CD4-positive, alpha-beta T cell treated with Interleukin-15 for 4 hours (primary cell): ENCODE measurements at places on chromosomes 13 and 19.

GRCh38 chr13:48925001-48925400, 50.7 kb upstream of the FNDC3A start:
- no peak for DNase-seq

- DNase-seq: no peak
Observed at GRCh38 chr19:27673986-27674385, 1539.0 kb downstream of the UQCRFS1 start.

DNA sequence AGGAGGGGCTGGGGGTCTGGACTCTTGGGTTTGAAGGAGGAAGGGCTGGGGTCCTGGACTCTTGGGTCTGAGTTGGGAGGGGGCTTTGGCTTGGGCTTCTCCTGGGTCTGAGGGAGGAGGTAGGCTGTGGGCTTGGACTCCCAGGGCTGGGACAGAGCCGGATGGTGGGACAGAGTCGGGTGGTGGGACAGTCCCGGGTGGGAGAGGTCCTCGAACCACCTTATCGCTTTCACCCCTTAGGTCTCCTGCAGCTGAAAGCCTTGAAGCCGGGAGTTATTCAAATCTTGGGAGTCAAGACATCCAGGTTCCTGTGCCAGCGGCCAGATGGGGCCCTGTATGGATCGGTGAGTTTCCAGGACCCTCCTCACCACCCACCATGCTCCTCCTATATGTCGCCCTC, 1.4 kb downstream of the FGF21 start:
- no peak for DNase-seq

DNA sequence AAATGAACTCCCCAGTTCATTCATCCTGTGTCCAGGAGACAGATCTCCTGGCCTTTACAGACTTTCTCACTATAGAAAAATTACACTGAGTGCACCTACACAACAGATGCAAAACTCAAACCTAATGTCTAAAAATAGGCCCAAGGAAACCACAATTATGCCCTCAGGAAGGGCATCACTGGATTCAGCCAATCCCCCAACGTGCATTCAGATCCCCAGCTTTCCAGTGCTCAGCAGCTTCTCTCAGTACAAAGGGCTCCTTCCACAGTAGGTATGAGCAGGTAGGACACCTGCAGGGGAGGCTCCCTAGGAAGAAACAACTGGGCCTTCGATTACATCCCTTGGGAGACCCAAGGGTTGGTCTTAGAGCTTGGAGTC, 2.1 kb downstream of the ZNF709 start:
- DNase-seq: no peak

- peak; percentile 49 for DNase-seq
Observed at GRCh38 chr19:21202865-21203494, 61.1 kb downstream of the ZNF431 start.

- DNase-seq: peak; percentile 29
Observed at GRCh38 chr19:51016798-51017683, 2.5 kb downstream of the KLK10 start.

- DNase-seq: no peak
Observed at GRCh38 chr13:24540236-24541126, 27.9 kb upstream of the PARP4 start.

DNA sequence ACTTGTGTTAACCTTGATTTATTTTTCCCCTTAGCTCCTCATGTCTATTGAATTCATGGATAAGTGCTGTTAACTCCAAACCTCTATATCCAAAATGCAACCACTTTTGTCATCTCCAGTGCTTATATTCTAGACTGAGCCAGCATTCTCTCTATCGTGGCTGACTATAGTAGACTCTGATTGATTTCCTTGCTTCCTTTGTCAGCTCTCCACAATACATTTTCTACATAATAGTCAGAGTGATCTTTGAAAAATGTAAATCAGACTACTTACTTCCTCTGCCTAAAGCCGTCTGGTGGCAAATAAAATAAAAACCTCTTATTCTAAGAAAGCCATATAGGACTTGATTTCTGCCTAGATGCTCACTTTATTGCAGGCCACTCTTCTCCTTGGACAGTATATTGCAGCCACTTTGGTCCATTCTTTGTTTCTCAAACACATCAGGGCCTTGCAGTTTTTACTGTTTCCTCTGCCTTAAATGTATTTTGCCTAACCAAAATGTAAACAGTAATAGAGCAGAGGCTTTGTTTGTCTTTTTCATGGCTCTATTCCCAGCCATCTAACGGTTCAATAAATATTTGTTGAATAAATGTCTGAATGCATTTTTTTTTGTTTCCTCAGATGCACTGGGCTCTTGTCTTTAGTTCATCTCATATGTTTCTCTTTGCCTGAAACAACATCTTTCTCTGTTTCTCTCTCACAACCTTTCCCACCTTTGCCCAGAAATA, 243.6 kb upstream of the CSNK1A1L start:
- no peak for DNase-seq

DNA sequence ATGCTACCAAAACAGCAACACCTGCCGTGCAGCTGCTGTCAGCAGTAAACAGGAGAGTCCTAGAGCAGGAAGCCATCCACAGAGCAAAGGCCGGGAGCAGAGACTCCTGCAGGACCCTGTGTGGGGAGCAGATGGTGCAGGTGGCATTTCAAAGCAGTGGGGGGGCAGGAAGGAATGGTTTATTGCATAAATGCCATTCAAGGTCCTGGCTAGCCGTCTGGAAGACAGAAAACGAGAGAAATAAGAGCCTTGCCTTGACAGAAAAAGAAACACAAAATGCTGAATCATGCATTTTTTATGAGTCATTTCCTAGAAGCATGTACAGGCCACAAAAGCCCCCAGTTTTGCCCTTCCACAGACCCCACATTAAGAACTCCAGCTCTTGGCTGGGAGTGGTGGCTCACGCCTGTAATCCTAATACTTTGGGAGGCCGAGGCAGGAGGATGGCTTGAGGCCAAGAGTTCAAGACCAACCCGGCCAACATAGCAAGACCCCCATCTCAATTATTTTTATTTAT, 5.4 kb downstream of the RSPH6A start:
- no peak for DNase-seq

DNA sequence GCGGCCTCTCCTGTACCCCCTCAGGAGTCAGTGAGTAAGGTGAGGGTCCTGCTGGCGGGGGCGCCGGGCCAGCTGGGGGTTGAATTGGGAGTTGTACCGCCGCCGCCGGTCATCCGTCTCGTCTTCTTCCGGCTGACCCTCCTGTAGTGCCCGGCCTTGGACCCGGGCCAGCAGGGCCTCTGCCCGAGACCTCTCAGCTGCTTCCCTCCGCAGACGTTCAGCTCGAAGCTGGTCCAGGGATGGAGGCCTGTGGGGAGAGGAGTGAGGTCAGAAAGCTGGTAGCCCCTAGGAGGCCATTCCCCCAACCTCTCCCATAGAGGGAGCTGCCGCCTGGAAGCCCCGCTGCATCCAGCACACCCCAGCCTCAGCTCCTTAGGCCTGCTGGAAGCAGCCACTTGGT, 3.8 kb downstream of the LENG1 start:
- no peak for DNase-seq

GRCh38 chr13:40094056-40094455, 438.6 kb downstream of the COG6 start:
- DNase-seq: no peak

DNA sequence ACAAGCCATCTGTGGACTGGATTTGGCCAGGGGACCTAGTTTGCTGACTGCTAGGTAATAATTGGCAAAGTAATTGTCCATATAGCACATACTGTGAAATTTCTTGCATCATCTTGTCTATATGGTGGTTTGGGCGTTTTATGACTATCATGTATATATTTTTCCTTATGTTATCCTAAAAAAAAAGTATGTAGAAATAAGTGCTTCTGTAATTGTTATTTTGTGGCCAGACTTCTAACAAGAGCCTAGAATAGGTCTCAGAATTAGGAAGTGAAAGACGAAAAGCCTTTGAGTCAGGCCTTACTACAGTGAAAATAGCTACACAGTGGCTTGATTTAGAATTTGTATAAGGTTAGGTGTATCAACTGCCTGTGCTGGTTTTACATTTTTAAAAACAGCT, 4.2 kb downstream of the FNDC3A start:
- no peak for DNase-seq

- DNase-seq: no peak
Observed at GRCh38 chr13:41327994-41328790, 17.1 kb downstream of the NAA16 start.

DNA sequence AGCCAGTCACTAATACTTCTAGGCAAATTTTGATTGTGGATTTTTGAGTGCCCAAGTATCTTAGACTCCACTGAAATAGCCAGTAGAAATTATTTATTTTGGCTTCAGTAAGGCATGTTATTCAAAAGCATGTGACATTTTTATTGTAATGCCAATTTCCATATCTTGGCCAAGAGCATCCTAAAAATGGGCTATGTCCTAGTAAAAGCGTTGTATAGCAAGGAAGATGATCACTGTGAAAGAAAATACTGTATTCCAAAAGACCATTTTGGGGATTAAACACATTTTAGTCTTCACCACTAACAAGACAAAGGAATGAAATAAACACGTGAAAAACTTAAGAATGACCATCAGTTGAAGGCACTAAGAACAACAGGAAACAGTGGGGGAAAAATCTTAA, 149.1 kb downstream of the NUFIP1 start:
- DNase-seq: no peak

DNA sequence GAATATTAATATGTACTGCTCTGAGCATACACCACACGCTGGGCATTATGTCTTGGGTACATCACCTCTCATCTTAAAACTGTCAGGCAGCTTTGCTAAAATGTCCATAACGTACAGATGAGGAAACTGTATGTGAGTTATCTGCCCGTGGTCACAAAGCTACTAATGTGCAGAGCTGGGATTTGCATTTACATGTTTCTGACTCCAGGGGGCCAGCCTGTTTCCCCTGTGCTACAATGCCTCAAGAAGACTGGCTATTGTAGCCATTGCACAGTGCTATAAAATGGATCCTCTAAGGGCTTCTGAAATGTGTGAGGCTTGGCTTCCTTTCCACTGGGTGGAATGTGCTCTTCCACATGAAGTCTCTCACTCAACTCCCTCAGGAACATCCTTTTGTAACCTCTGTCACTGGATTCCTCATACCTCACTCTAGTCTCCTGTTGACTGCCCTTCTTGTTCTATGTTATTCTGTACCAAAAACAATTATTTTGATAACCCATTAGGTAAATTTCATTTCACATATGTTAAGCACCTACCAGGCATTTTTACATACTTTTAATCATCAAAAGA, 95.6 kb upstream of the HTR2A start:
- no peak for DNase-seq

- DNase-seq: no peak
Observed at GRCh38 chr19:1472231-1473084, 6.6 kb downstream of the C19orf25 start.

- no peak for DNase-seq
Observed at GRCh38 chr13:34567597-34567996, 374.5 kb upstream of the NBEA start.

- peak; percentile 59 for DNase-seq
Observed at GRCh38 chr19:13104360-13104847, 1.7 kb upstream of the LYL1 start.

GRCh38 chr13:113464476-113464875, 11.2 kb upstream of the ADPRHL1 start:
- no peak for DNase-seq

GRCh38 chr19:30170081-30170480, 202.1 kb upstream of the ZNF536 start:
- DNase-seq: no peak

- DNase-seq: no peak
Observed at GRCh38 chr13:74555276-74555625, 421.0 kb upstream of the KLF12 start.

- no peak for DNase-seq
Observed at GRCh38 chr19:5586300-5587070, 18.7 kb upstream of the TINCR start.

DNA sequence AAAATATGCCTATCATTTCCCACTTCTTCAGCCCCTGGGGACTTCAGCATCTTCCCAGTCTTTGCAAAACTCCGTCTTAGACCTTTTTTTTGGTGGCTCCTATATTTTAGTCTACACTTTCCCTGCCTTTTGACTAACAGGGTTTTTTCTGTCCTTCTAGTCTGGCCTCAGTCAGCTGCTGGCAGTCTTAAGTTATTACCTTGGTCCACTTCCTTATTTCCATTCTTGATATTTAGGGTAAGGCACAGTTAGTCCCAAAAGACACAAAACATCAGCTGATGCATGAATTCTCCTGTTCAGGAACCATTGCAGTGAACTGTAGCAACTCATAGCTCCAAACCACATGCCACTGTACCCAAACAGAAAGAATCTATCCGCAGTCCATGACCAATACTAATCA, 234.6 kb upstream of the RFC3 start:
- DNase-seq: no peak

GRCh38 chr19:38911388-38912001, 491 bp downstream of the CCER2 start:
- no peak for DNase-seq

GRCh38 chr19:10566658-10567410, 1.0 kb upstream of the KRI1 start:
- DNase-seq: peak; percentile 70

DNA sequence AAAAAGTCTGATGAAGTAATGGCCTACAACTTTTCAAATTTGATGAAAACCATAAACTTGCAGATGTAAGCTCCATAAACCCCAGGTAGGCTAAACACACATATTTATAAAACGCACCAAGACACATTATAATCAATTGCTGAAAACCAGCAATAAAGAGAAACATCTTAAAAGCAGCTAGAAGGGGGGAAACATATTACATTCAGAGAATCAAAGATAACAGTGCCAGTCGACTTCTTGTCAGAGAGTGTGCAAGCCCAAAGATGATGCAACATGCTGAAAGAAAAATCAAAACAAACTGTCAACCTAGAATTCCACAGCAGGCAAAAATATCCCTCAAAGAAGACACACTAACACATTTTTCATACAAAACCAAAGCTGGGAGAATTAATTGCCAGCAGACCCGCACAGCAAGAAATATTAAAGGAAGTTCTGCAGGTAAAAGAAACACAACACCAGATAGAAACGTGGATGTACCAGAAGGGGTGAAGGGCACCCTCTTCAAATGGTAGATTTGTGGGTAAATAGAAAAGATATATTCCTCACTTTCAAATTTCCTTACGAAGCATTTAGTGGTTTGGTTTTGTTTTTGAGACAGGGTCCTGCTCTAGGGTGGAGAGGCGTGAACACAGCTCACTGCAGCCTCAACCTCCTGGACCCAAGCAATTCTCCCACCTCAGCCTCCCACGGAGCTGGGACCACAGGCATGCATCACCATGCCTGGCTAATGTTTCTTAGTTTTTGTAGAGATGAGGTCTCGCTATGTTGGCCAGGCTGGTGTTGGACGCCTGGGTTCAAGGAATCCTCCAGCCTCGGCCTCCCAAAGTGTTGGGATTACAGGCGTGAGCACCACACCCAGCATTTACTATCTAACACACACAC, 16.5 kb upstream of the ATP1A3 start:
- no peak for DNase-seq

DNA sequence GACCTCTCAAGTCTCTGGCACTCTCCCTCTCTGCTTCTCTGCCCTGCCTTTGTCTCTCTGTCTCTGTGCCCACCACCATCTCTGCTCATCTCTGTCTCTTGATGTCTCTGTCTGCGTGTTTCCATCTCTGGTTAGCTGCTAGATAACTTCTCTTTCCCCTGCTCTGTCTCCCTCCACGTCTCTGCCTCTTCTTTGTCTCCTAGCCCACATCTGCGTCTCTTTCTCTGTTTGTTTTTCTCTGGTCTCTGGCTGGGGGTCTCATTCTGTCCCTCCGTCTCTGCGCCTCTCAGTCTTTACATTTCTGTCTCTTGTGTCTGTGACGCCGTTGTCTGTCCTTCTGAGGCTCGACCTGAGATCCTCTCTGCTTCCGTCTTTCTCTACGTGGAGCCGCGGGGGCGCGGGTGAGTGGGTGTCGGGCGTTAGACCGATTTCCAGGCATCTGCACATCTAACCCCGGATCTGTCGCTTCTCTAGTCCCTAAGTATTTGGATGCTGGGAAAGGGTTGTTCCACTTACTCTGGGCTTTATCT, 386 bp downstream of the GIPR start:
- peak; percentile 25 for DNase-seq
